NCI-H526 (cell line): ENCODE measurements at places on chromosomes 2 and 18.

DNA sequence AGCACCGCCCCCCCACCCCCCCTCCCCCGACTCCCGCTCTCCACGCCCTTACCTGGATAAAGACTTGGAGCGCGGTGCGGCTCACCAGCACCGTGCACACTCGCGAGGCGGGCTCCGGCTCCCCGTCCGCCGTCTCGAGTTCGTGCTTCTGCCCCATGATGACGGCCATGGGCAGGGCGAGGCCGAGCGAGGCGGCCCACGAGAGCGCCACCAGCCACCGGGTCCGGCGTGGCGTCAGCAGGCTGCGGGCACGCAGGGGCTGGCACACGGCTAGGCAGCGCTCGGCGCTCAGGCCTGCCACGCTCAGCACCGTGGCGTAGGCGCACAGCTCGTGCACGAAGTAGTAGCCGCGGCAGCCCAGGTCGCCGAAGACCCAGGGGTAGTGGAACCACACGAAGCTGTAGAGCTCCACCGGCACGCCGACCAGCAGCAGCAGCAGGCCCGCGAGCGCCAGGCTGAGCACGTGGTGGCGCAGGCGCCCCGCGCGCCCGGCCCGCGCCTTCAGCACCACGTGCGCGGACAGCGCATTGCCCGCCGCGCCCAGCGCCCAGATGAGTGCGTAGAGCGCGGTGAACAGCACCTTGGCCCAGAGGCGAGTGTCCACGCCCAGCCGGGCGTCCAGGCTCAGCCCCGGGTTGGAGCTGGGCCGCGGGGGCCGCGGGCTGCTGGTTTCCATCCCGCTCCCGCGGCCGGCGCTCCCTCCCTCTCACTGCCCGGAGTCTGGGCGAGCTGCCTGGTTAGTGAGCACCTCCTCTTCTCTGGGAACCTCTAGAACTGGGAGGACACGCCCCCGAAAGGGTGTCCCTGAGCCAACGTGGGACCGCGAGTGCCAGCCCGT, at the start of gene NTSR2:
Gene NTSR2 (minus strand): TSS at position 742 of the 838 bp plus-strand sequence. CDS start 66 bp downstream, at position 676.
- no peak for DNase-seq

DNA sequence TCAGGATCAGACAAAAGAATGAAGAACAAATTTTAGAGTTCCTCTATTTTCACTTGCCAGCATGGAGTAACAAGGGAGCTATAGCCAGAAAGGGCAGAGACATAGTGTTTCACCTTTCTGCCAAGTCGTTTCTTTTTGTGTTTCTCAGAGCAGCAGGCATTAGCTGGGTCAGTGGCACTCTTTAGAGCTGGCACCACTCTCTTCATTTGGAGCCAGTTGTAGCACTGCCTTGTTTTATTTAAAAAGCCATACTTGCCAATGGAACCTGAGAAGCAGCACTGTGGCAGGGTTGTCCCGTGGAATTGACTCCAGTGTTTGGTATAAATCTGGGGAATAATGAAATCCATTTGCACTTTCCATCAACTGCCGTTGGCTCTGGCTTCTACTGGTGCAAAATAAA, 64.0 kb downstream of the LRRTM4 start:
- no peak for DNase-seq

DNA sequence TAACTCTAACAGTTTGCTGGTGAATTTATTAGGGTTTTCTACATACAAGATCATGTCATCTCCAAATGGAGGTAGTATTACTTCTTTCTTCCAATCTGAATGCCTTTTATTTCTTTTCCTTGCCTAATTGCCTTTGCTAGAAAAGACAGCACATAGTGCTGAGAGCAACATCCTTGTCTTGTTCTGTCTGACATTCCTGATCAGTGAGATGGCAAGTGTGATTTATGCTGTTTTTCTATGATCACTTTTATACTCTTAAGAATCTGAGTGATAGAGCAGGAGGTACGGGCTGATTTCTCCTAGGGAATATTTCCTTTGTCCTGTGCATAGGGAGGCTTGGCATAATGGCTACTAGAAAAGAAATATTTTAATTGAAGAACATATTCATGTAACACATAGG, 17.3 kb downstream of the LYPD6B start:
- no peak for DNase-seq

DNA sequence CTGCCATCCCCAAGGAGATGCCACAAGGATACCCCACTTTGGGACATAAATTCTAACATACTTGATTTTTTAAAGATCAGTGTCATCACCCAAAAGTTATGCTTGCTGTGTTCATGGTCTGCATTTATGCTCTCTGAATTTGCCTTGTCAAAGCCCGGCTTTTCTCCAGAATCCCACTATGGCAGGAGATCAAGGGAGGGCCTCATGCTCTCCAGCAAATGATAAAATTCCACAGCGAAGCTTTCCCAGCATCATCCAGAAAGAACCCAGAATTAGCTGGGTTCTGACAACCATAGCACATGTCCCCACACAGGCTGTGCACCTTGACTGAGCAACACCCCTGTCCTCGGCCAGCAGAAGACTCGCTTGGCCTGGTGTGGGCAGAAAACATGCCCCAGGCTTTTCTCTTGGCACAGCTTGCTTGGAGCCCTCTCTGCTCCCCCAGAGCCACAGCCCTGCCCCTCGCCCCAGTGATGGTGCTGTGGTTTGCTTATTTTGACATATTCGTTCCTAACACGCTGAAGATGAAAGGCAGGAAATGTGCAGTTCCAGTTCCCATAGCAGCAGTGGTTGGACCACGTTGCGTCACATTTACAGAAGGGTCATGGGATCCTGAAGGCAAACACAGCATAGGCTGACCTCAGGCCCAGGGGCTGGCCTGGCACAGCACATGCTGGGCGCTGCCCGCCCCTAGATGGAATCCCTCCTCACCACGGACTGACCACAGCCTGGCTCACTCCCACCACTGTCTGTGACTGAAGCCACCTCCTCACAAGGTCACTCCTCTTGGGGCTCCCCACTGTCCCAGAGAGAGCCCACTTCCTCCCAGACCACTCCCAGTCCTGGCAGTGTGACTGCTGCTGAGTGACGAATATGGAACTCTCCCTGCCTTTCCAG, 14.1 kb upstream of the CHRNA1 start:
- DNase-seq = no peak

DNA sequence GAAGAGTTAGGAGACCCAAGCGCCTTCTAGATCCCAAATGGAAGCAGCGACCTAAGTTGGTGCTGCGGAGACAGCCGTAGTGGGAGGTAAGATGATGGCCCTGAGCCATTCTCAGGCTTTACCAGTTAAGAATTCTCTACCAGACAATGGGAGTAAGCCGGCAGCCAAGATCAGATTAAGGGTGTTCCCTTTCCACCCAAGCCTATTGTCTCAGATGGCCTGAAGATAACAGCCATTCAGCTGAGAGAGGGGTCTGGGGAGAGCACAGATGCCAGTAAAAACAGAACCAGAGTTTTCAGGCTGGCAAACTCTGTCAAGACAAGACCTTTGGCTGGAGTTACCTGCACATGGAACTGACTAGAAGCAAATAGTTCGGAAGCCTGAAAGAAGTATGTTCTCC, 191.7 kb upstream of the HAAO start:
- DNase-seq = no peak

- DNase-seq = peak; percentile 81
Observed at GRCh38 chr2:219511547-219512325, 2.5 kb upstream of the ASIC4 start.

GRCh38 chr2:200962811-200963123, 693 bp downstream of the ORC2 start:
- no peak for DNase-seq

DNA sequence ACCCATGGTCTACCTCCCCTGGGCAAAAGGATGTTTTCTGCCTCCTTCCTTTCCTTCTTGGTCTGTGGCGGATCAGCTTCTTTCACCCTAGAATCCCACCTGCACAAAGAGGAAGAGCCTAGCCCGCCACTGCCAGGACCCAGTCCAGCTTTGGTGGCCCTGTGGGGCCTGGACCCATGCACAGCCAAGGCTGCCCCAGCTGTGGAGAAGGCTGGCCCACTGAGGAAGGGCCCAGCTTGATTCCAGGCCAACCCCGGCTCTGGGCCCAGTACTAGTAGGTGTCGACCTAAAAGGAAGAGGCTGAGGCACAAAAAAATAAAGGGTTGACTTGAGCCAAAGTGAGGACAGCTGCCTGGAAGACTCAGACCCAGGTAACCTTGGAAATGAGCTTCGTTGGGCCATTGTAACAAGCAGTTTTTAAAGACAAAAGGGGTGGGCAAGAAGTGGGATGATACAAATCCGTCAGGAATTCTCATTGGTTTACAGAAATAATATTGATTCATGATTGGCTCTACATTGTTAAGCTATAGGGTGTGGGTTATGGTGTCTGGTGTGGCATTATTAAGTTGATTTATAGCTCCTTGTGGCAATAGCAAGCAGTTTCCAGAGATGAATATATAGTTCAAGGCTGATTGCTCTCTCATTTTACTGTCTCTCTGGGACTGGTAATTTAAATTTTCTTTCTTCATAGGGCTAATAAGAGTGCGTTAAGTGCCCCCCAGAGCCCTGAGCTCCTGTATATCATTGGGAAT, 29.8 kb upstream of the MAL start:
- no peak for DNase-seq

DNA sequence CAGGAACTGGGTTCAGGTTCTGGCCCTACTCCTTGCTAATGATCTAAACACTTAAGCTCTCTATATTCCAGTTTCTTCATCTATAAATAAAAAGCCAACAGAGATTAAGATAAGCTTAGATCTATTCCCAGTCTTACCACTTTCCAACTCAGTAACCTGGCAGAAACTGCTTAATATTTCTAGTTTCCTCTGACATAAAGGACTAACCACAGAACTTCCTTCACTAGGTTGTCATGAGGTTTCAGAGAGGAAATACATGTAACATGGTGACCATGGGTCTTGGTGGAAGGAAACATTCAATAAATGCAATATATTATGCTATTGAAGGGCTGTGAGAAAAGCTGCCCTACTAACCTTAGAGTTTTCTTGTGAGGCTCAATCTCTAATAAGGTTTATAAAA, 114.4 kb upstream of the PDE1A start:
- no peak for DNase-seq
